Activated naive CD8-positive, alpha-beta T cell treated with anti-CD3 and anti-CD28 coated beads, Interleukin-2, amount 50 U/mL, for 16 hours (primary cell): ENCODE measurements at places on chromosomes 6 and 20.

DNA sequence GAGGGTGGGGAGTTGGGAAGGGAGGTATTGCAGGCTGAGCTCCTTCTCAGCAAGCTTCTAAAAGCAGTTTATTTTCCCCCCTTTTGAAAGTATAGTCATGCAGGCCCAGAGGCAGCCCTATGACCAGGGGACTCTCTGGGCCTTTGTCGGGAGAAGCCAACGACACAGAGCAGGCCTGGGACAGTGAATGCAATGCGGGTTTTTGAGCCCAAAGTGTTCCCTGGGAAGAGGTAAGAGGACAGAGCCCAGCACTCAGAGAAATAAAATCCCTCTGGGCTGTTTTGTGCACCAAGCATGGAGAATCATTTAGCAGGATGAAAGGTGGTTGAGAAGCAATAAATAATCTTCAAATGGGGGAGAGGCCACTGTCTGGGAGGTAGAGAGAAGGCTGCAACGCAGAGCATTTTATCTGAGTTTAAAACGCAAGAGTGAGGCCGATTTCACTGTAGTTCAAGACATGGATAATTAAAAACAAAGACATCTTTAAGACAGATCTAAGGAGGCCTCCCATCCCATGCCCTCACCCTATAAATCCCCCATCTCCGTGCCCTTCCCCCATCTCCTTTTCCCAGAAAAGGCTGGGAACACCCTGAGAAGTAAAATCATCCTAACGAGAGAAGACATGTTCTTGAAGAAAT, 237.5 kb downstream of the CDC5L start:
- DNase-seq = no peak

DNA sequence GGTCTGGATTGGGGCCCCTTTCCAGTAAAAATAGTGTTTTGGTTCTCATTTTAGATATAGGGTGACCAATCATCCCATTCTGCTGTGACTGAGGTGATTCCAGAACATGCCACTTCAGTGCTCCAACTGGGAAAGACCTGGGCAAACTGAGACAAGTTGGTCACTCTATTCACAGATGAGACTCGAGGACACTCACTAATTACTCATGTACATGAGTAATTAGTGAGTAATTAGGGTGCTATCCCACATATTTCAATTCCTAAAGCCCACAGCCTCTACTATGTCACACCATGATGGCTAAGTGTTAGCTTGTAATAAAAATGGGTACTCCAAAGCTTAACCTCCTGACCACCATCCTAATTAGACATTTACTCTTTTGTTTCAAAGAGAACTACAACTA, 86.0 kb downstream of the CBLN4 start:
- DNase-seq = no peak

DNA sequence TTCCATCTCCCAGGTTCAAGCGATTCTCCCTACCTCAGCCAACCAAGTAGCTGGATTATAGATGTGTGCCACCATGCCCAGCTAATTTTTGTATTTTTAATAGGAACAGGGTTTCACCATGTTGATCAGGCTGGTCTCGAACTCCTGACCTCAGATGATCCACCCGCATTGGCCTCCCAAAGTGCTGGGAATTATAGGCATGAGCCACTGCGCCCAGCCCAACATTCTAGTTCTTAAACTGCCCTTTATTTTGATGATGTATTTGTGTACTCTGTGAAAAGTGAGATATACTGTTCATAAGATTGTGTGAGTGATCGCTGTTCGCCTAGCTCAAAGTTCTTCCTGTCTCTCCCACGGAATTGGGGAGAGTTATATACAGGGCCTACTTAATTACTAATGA, 93.1 kb downstream of the HFE start:
- no peak for DNase-seq

- DNase-seq = no peak
Observed at GRCh38 chr20:51680067-51680749, 88.0 kb downstream of the ATP9A start.

GRCh38 chr6:143449082-143449713, 1.3 kb downstream of the ADAT2 start:
- no peak for DNase-seq

- DNase-seq = no peak
Observed at GRCh38 chr6:34275128-34275804, 26.5 kb upstream of the SMIM29 start.

DNA sequence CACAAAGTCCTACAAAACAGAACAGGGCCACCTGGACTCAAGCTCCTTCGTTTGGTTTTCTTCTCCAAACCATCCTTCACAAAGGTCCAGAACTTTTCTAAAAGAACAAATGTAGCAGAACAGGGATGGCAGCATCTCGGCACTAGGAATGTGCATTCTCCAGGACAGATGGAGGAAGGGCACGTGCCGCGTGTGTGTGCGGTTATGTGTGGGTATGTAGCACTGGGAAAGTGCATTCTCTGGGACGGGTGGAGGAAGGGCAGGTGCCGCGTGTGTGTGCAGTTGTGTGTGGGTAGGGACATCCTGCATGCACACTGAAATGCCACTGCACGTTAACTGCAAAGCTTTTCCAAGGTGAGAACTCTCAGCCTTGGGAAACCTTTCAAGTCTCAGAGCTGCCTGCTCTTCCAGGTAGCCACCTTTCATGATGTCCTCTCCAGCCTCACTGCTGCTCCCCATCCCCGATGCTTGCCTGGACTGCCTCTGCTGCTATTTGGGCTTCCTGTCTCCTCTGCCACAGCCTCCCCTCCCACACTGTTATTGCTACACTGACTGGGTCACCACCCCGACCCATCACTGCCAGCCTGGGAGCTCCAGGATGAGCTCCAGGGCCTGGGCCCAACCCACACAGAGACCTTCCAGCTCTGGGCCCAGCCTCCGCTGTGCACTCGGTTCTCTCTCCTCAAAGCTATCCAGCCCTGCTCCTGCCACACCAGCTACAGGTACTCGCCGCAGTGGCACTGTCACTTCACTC, 47.6 kb downstream of the EZR start:
- DNase-seq = no peak

DNA sequence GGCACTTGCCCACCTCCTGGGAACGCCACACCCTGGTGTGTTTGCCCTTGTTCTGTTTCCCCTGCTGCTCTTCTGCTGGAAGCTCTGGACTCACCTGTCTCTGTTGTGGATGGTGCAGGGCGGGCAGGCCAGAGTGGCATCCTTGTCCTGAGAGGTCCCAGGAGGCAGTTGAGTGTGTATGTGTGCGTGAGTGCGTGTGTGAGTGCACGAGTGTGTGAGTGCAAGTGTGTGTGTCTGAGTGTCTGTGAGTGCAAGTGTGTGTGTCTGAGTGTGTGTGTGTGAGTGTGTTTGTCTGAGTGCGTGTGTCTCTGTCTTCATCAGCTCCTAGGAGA, 12.2 kb downstream of the IGF2R start:
- no peak for DNase-seq

DNA sequence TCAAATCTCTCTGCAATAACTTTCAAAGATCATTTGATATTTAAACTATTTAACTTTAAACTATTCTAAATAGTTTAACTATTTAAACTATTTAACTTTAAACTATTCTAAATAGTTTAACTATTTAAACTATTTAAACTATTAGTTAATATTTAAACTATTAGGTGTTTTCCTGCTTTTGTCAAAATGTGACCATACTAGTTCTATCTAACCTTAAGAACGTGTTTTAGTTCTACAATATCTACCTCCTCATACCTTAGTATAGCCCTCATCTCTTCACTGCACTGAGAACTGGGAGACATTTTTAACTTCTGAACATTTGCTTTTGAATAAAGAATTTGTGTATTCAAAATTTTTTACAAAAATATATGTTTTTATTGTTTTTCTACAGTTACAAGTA, 429.1 kb downstream of the ADGRB3 start:
- no peak for DNase-seq

- no peak for DNase-seq
Observed at GRCh38 chr6:88585276-88585692, 378.1 kb downstream of the RNGTT start.

GRCh38 chr6:64680446-64680845, 1026.6 kb downstream of the EYS start:
- no peak for DNase-seq

DNA sequence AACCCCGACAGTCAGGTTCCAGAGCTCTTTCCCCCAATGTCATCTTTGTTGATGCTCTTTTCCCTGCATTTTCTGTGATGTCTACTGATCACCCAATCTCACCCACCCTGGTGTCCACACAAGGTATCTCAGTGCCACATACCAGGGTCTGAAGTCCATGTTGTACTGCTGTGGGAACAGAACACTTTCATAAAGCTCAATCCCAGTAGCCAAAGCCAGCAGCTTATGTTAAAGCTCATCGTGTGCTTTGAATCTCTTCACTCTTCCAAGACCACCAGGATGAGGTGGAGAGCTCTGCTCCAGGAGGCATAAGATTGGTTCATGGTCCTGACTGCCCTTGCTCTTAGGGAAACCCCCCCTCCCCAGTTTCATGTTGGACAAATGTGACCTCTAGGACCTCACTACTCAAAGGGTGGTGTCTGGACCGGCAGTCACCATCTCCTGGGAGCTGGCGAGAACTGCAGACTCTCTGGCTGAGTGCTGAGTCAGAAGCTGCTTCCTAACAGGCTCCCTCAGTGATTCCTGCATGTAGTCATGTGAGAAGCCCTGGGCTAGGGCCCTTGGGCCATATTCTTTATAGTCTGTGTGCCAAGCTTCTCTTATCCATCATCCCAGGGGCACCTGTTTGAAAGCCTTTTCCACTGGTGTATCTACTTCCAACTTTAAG, 13.4 kb upstream of the CPNE5 start:
- DNase-seq = no peak

GRCh38 chr6:57265755-57266221, 43.7 kb upstream of the RAB23 start:
- no peak for DNase-seq

- no peak for DNase-seq
Observed at GRCh38 chr6:130159956-130160355, 62.8 kb downstream of the SAMD3 start.

- DNase-seq = no peak
Observed at GRCh38 chr20:38073307-38074071, 39.9 kb downstream of the RPRD1B start.

DNA sequence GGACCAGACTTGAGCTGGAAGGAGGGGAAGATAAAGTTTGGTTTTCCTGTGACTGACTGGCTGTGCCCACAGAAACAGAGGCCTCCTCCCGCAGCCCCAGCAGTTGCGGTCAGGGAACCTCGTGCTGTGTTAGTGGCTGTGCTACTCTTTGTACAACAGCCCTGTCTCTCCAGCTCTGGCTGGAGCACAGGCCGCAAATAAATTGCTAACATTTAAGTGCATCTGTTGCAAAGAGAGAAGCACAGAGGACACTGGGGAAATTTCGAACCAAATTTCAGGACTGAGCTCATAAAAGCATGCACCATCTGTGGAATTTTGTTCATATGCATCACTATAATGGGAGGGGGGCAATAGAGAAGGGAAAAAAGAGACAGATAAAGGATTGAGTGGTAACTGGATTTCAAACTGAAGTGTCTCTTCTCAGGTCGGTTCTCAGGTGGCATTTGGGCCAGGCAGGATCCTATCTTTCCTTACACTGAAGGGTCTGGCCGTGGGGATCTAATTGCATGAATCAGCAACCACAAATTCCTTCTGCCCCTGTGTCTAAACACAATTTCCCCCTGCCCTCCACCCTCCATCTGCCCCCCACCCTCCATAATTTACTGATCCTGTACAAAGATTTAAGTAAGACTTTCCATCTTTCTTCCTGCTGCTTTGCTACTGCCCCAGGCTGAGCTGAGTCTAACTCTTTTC, 88.9 kb upstream of the ATXN1 start:
- no peak for DNase-seq

- DNase-seq = no peak
Observed at GRCh38 chr20:3677733-3678132, 4.1 kb downstream of the ADAM33 start.

GRCh38 chr20:42775037-42775436, 414.7 kb downstream of the PTPRT start:
- no peak for DNase-seq

- peak; percentile 11 for DNase-seq
Observed at GRCh38 chr6:13453771-13454251, 33.6 kb downstream of the GFOD1 start.

DNA sequence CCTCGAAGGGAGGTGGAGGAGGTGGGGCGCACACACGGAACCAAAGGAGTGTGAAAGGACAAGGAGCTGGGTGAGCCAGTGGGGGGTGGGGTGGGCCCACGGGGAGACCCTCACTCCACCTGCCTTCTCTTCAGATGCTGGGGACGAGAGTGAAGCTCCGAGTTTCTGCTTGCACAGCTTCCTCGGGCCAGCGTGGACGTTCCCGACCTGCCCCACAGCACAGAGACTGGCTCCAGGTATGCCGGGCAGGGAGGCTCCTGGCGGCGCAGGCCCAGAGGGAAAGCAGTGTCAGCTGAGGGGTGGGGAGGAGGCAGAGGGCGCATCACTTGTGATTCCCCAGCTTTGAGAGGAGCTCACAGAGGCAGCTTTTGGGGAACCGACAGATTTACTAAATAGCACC, 98.5 kb upstream of the RPS6KA2 start:
- DNase-seq = no peak

GRCh38 chr6:50846852-50847155, 28.1 kb downstream of the TFAP2B start:
- DNase-seq = no peak

DNA sequence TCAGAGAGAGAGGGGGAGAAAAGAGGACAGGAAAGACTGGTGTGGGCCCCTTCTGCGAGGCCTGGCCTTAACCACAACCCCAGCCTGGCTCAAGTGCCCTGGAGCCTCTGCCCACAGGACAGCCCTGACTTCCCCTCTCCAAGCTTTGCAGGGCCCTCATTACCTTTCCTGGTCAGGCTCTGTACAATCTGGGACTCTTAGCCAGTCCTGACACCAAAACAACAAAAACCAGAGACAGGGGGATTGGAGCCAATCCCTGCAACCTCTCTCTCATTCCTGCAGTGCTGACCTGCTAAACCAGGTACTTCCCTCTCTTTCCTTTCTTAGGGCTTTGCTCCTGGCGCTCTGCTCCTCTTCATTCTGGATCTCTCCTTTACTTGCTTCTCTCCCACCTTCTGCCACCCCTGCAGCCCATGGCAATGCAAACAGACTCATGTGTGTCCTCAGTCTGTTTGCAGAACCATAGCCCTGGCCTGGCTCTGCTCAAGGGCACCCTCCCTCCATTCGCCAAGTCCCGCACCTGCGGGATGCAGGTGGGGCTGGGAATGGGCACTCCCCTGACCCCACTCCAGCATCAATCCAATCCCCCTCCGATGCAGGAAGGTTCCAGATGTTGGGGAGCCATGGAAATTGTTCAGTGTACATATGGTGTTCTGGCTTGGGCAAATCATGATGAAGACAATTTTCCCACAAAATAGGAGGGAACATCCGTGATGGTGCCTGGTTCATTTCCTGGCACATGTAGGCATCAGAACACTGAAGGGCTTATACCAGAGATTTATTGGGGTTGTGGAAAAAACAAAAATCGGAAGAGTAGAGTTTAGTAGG, 38.1 kb downstream of the RPP40 start:
- DNase-seq = no peak

GRCh38 chr6:5814116-5814515, 192.6 kb downstream of the NRN1 start:
- DNase-seq = no peak

GRCh38 chr6:125140808-125141207, 12.8 kb upstream of the TPD52L1 start:
- no peak for DNase-seq

- DNase-seq = no peak
Observed at GRCh38 chr6:161575523-161576254, 301.8 kb upstream of the AGPAT4 start.
